Activated CD4-positive, alpha-beta T cell treated with anti-CD3 and anti-CD28 coated beads for 4 hours (primary cell): ENCODE measurements at places on chromosomes 3 and 15.
A peak's percentile ranks its signal among the peaks of the same experiment; 100 is the strongest.

- no peak for DNase-seq
Measured at GRCh38 chr15:58552505-58553364, 120.9 kb downstream of the LIPC start.

DNA sequence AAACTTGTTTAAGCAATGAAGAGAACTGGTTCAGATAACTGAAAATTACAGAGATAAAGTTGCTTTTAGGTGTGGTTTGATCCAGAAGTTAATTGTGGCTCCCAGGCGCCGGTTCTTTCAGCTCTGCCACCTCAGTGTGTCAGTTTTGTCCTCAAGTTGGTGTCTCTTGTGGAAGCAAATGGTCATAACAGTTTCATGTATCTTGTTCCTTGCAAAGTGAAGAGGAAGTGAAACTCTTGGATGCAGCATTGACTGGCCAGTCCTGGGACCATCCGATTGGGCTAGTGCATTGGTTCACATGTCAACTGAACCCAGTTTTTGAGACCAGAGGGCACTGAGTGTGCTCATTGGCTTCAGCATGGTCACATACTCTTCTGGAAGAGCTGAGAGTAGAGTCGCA is 181.4 kb upstream of the GRM7 start:
- no peak for DNase-seq

- DNase-seq = peak; percentile 33
Measured at GRCh38 chr3:71219744-71220638, 363.5 kb downstream of the FOXP1 start.

GRCh38 chr3:37712421-37712820 is 149.3 kb upstream of the CTDSPL start:
- DNase-seq = no peak

GRCh38 chr3:123071146-123071545 is 4.3 kb downstream of the PDIA5 start:
- DNase-seq = no peak

DNA sequence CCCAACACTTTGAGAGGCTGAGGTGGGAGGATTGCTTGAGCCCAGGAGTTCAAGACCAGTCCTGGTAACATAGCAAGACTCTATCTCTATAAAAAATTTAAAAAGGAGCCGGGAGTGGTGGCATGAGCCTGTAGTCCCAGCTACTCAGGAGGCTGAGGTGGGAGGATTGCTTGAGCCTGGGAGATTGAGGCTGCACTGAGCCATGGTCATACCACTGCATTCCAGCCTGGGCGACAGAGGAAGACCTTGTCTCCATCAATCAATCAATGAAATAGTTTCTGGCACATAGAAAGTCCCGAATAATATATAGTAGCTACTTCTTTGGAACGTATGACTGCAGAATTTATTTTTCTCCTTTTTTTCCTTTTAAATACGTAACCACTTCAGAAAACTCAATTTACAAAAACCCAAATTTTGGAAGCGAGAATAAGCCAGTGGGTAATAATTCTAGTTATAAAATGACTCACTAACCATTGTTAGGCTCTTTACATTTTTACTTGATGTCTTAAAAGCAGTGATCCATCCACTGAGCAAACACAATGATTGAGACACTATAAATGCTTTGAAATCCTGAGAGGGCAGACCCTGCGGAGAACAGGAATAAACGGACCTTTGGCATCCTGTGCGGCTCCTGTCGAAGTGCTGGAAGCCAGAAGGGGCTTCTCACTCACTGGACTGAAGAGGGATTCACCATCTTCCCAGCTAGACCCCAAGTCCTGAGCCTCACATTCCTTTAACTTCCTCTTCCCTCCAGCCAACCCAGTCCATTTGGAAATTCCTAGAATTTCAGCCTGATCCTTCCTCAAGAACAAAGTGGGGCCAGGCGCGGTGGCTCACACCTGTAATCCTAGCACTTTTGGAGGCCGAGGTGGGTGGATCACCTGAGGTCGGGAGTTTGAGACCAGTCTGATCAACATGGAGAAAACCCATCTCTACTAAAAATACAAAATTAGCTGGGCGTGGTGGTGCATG is 68.4 kb upstream of the MFGE8 start:
- DNase-seq = no peak

DNA sequence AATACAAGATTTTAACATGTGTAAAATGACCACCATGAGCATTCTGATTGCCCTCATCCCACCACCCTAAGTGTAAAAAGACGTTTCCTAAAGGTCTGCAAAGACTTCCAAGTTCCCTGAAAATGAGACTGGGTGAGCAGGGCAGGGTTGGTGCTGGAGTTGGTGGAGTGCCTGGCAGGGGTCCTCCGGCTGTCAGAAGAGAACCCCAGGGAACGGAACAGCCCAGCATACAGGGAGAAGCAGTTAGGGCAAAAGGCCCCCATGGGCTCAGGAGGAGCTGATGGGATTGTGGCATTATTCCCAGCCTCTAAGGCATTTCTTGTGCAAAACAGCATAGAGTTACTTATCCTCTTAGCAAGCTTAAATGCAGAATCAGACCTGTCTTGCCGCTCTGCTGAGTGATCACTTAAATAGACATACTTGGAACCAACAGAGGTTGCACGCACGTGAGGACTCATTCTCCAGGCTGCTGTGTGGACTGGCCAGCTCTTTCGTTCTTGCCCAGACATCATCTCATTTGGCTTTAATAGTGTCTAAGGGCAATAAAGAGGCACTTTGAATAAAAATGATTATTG is 36.0 kb downstream of the XYLB start:
- no peak for DNase-seq

DNA sequence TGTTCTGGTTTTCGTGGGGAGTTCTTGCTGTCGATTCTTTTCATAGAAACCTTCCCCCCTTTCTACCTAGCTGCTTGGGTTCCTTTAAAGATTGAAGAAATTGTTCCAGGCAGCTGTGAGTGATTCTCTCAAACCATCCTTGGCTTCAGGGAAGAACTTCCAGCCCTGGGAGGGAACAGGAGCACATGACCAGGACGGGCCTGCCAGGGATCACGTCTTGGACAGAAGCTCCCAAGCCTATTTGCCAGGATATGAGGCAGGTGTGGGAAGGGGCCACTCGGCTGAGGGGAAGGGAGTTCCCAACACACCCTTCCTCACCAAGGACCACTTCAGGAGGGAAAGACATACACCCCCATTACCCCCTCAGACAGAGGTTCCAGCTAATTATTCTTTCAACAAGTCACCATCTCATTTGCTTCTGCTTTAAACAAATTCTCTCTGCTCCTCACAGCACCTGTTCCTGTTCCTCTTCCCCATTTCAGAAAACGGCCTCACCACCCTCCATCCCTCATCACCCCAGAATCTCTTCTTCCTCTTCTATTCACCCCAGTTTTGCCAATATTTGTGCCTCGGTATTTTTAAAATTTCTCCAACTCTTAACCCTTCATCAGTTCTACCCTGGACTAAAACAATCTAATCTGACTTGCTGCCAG is 62.5 kb downstream of the WHAMM start:
- DNase-seq = no peak

DNA sequence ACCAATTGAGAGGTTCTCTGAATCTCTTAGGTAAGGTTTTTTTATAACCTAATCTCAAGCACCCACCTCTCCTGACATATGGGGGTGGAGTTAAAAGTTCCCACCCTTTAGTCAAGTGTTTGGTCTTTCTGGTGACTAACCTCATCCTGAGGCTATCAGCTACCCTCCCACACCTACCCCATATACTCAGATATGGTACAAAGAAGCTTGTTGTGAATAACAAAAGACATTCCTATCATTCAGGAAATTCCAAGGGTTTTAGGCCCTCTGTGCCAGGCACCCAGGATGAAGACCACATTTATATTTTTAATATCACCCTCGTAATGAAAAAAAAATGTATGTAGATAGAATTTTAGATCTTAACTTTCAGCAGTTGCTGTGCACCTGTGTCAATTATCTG is 9.0 kb downstream of the CHMP2B start:
- DNase-seq = no peak

DNA sequence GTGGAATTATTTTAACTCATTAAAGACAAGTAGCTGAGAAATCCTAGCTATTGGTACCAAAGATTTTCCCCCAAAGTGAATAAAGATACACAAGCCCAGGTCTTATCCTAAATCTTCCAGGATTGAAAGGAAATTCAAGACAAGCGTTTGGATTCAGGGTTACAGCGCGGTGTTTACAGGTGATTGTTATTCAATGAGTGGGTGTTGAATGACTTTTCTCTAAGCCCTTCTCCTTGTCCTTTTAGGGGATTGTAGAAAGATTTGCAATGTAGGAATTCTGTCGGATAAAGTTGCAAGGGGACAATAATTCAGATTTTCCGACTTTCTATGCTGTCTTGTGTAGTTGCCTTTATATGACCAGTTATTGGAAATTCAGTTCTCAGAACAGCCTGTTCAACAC is 57.2 kb downstream of the USP13 start:
- DNase-seq = no peak

GRCh38 chr3:34178415-34178814 is 380.0 kb downstream of the PDCD6IP start:
- no peak for DNase-seq

- DNase-seq = no peak
Measured at GRCh38 chr3:83226751-83227150, 1465.3 kb upstream of the GBE1 start.

DNA sequence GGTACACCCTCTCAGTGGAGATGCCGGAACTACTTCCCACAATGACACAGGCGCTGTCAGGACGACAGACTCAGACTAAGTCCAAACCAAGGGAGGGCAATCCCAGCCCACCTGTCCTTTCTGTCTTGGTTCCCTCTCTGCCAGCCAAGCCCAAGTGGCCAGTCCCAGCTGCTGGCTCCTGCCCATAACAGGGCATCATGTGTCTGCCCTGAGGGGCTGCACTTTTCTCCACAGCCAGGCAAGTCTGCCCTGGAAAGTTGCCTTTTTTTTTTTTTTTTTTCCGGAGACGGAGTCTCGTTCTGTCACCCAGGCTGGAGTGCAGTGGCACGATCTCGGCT is 20.0 kb upstream of the BCL2A1 start:
- DNase-seq = no peak

GRCh38 chr3:49410846-49411534 is 786 bp downstream of the RHOA start:
- DNase-seq = no peak

DNA sequence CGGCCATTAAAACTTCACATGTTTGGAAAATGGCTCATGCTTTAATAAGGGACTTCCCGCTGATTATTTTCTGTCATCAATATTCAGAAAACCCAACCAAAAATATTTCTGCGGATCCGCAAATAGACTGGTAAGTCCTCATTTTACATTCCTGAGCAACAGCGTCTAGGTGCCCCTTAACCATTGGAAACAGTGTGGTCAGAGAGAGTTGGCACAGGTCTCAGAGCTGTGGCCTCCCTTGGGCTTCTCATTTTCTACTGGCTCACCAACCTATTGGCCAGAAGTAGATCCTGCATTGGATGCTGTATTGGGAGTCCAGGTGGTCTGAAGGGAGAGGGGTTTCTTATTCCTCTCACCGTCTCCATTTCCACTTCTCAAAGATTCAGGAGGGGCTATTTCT is 348.1 kb upstream of the DCBLD2 start:
- no peak for DNase-seq

DNA sequence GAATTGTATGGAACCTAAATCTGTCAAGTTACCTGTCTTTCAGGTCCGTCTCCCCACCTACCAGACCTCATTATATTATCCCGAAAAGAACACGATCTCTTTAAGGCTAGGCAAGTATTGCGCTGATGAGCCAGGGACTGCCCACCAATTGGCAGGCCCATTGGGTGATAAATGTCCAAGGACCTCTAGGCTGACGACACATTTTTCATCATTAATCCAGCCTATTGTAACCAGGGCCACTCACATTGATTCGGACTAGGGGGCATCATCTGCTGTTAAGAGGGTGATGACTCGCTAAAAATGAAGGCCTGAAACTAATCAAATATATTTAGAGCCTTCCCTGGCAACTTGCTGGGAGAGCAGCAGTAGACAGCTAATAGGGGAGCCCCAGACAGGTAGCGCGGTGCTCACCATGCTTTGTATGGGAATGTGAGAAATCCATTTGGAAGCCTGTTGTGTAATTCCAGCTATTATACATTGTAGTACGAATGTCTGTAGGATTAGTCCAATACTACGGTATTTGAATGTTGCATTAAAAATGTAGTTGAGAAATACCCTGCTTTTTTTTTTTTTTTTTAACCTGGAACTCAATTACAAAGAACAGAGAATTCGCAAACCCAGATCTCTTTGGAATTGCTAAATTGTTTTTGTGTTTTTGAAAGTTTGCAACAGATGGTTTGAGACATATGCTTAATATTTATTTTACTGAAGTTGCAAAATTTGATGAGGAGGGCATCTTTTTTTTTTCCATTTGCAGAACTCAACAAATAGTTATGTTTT is 156.1 kb downstream of the ROBO2 start:
- DNase-seq = no peak

- no peak for DNase-seq
Measured at GRCh38 chr3:98587654-98588053, 5.8 kb downstream of the CPOX start.

GRCh38 chr3:168888781-168889180 is 774.7 kb downstream of the MECOM start:
- no peak for DNase-seq

- DNase-seq = no peak
Measured at GRCh38 chr3:189677667-189678066, 46.5 kb downstream of the TP63 start.

GRCh38 chr3:27943106-27943505 is 221.0 kb upstream of the EOMES start:
- DNase-seq = no peak

- DNase-seq = no peak
Measured at GRCh38 chr3:40427045-40427669, 30.0 kb upstream of the RPL14 start.

DNA sequence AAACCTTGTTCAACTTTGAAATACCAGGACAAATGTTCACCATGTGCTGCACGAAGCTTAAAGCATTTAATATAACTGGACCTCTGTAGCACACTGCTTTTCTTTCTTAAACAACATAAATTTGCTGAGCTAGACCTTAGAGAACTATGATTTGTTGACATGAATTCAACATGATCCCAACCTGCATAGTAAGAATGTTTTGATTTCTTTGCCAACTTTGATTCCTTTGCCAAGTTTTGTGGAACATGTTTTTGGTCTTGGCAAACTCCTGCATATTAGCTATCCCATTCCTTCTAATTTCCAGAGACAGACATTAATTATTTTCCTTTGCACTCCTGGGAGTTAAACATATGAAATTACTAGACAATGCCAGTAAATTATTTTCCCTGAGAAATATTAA is 197.2 kb upstream of the RBMS3 start:
- DNase-seq = no peak

- DNase-seq = no peak
Measured at GRCh38 chr3:122057671-122058070, 2.5 kb downstream of the CD86 start.

DNA sequence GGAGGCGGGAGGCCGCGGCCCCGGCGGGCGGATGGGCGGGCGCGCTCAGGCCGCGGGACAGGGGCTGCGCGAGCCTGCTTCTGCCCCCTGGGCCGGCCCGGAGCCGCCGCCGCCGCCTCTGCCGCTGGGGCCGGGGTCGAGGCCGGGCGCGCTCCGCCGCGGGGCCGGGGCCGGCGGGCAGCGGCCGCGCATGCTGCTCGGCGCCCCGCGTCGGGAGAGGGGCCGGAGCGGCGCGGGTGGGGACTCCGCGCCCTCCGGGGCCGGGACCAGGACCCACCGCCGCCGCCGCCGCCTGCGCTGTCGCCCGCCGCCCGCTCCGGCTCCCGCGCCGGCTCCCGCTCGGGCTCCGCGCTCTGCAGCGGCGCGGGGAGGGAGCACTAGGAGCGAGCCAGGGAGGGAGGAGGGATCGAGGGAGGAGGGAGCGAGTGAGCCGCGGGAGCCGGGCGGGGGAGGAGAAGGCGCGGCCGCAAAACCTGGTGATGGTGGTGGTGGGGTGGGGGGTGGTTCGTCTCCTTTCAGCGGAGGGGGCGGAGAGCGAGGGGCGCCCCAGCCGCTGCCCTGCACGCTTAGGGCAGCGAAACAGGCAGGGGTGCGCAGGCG is at the start of gene LINGO1:
Gene LINGO1 (minus strand): TSS at position 379 of the 600 bp plus-strand sequence. CDS start 597 bp downstream, outside the sequence.
- no peak for DNase-seq

GRCh38 chr3:151800431-151800830 is 13.5 kb upstream of the AADAC start:
- no peak for DNase-seq
